ENCODE measurements at places on chromosomes 12 and 14.
A peak's percentile ranks its signal among the peaks of the same experiment; 100 is the strongest.

- H3K4me3 ChIP-seq, result no peak overlapping the region
- no peaks in the 10 kb centered on the region for H3K4me1 ChIP-seq
These were observed 84.7 kb upstream of the VASH1 start for GRCh38 chr14:76676539-76676938.

DNA sequence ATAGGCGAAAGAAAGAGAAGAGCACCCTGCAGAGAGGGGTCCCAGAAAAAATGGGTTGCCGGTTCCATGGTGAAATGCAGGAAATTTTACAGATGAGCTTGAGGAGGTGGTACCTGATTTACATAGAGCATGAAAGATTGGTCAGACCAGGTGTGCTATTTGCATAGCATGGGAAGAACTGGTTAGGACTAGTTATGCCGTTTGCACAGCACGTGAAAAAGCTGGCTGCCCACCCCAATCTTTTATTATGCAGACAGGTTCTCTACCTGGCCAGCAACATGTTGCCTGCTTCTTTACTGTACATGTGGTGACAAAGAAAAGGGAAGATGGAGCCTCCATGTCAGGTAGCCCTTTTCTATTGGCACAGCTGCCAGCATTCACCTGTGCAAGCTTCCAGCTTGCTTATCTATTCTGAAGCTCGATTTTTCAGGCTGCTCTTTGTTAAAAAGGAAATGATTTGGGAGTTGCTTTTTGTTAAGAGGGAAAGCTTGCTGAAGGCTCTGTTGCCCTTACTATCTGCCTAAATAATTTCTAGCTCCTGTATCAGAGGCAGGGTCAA is 62.9 kb upstream of the ELK3 start:
- no peak overlapping the region for H3K4me3 ChIP-seq

- no peak for DNase-seq
- H3K27ac ChIP-seq, result no peak overlapping the region
- H3K4me3 ChIP-seq, result no peak overlapping the region
- peaks cover 30% of the 10 kb centered on the region for H3K27me3 ChIP-seq
- peaks cover 5% of the 10 kb centered on the region for H3K4me1 ChIP-seq
These were observed 735 bp upstream of the OTX2 start for GRCh38 chr14:56810836-56811592.

GRCh38 chr14:38150075-38150474 is 57.6 kb upstream of the SSTR1 start:
- no peak overlapping the region for H3K27ac ChIP-seq
- no peaks in the 10 kb centered on the region for H3K36me3 ChIP-seq
- no peaks in the 10 kb centered on the region for H3K4me1 ChIP-seq
- no peak for DNase-seq
- no peaks in the 10 kb centered on the region for H3K27me3 ChIP-seq

DNA sequence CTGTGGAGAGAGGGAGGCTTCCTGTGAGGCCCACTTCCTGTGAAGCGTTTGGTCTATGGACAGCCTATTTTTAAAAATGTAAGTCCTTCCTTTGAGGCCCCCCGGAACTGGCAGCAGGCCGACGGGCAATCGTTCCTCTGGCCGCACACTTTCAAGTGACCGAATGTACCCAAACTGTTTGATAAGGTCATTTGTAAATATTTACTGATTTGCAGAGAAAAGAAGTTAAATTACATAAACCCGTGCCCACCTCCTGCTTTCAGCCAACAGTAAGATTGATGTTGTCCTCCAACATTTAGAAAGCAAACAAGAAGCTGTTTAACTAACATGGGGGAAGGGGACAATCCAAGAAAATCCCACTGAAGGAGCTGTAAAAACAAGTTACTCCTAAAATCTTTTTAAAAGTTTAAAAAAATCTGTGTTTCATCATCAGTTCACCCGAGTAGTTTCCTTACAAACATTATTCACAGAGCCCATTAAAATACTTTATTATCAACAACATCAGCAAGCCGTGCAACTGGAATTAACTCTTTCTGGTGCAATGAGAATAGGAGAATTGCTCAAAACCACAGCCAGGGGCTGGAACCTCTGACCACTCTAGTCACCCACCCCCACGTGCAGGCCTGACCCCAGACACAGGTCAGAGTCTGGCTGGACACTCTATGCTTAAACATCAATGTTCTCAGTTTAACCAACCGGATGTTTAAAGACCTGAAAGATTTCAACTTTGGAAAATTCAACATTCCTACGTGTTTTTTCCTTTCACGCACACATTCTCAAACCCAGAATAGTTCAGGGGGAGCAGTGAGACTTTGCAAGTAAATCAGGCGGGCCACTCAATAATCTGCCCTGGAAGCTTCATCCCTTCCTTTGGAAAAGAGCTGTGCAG is 65.3 kb downstream of the FOXN3 start:
- H3K36me3 ChIP-seq, result peaks cover 8% of the 10 kb centered on the region
- DNase-seq, result no peak
- peak overlapping the region; percentile 51 for H3K4me3 ChIP-seq
- peaks cover 28% of the 10 kb centered on the region for H3K4me1 ChIP-seq
- peak overlapping the region; percentile 50 for H3K27ac ChIP-seq
- H3K27me3 ChIP-seq, result no peaks in the 10 kb centered on the region

DNA sequence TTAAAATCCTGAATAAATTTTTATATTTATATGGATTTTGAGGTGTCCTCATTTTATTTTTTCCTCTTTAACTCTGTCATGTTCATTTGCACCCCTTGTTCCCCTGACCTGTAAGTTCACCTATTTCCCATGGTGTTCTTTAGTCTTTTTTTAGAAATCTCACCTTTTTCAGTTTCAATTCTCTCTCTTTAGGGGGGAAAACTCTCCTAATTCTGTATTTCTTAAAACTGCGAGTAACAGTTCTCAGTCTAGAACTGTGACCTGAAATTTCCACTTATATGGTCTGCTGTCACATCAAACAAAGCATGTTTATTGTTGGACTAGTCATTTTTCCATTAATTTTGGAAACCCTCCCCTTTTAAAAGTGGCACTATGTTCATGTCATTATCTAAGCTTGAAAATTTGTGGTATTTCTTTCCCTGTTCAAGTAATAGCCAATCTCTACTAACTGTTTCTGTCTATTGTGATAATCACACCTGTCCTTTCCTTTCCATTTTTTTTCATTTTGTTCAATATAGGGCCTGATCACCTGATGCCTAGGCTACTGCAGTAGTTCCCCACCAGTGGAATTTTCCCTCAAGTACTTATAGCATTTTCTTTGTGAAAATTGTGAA is 14.0 kb upstream of the FBXO33 start:
- DNase-seq, result no peak
- H3K27me3 ChIP-seq, result no peaks in the 10 kb centered on the region
- no peaks in the 10 kb centered on the region for H3K4me1 ChIP-seq
- no peak overlapping the region for H3K4me3 ChIP-seq
- no peak overlapping the region for H3K27ac ChIP-seq
- H3K36me3 ChIP-seq, result no peaks in the 10 kb centered on the region

GRCh38 chr12:110266980-110267620 is 13.9 kb upstream of the ATP2A2 start:
- DNase-seq, result no peak
- no peak overlapping the region for H3K27ac ChIP-seq
- no peak overlapping the region for H3K4me3 ChIP-seq
- no peaks in the 10 kb centered on the region for H3K36me3 ChIP-seq

DNA sequence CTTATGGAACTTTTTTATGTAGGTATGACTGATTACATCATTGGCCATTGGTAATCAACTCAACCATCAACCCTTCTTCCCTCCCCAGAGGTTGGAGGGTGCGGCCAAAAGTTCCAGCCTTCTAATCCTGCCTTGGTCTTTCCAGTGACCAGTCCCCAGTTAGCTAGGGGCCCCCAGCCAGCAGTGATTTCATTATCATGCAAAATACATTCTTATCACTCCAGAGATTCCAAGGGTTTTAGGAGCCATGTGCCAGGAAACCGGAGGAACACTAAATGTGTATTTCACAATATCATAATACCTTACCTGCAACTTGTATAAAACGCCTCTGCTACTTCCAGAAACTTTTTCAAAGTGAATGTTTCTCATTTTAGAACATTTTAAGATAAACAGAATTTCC is 181.5 kb upstream of the PELI2 start:
- no peaks in the 10 kb centered on the region for H3K4me1 ChIP-seq
- H3K36me3 ChIP-seq, result no peaks in the 10 kb centered on the region
- peaks cover 5% of the 10 kb centered on the region for H3K27me3 ChIP-seq
- H3K4me3 ChIP-seq, result no peak overlapping the region

- H3K27ac ChIP-seq, result no peak overlapping the region
- no peak for DNase-seq
- no peaks in the 10 kb centered on the region for H3K36me3 ChIP-seq
- H3K4me1 ChIP-seq, result no peaks in the 10 kb centered on the region
These were observed 1133.2 kb upstream of the TMEM132C start for GRCh38 chr12:127133675-127134335.

GRCh38 chr14:54226103-54226502 is 170.7 kb upstream of the CDKN3 start:
- no peak overlapping the region for H3K4me3 ChIP-seq
- no peaks in the 10 kb centered on the region for H3K4me1 ChIP-seq
- H3K27ac ChIP-seq, result no peak overlapping the region
- peaks cover 4% of the 10 kb centered on the region for H3K27me3 ChIP-seq
- DNase-seq, result no peak
- no peaks in the 10 kb centered on the region for H3K36me3 ChIP-seq

DNA sequence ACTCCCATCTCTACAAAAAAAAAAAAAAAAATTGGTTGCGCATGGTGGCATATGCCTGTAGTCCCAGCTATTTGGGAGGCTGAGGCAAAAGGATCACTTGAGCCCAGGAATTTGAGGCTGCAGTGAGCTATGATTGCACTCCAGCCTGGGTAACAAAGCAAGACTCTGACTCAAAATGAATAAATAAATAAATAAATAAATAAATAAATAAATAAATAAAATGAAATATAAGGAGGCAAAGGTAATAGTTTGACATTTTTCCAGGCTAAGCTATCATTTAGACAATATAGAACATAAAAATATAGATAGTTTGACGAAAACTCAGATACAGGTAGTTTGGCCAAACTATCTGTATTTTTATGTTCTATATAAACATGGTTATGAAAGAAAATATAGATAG is 40.5 kb downstream of the ZCRB1 start:
- H3K27me3 ChIP-seq, result peaks cover 15% of the 10 kb centered on the region
- no peaks in the 10 kb centered on the region for H3K4me1 ChIP-seq
- no peak for DNase-seq

DNA sequence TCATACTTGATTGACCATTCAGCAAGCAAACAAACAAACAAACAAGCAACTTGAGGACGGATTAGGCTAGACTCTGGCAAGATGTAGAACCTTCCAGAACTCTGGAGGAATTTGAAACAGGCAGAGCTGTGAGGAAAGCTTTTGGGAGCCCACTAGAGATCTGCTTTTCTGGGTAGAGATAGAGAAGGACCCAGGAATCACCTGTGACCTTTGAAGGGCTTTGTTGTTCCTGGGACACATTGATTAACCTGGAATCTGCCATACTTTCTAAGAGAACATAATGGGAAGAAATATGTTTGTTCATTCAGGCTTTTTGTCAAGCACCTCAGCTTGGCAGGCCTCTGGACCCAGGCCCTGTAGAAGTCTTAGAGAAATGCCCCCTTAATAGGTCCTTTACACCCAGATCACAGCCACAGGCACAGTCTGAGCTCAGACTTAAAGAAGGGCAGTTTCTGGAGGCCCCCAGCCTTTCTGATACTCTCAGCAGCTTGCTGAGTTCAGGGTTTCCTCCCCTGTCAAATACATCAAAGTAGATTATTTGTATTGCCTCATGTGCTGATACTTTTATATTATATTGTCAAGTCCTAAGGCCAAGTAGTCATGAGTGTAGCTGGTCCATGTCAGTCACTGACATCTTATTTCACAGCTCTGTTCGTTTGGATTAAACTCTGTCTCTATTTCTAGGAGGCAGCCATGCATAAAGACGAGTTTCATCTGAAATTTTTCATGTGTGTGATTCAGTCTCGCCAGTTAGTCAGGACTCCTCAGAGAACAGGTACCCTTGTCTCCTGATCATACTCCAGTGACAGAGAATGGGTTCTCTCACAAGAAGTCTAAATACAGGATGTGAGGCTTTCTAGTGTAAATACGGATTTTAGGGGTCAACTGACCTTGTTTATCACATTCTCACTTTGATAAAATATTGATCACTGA is 1.1 kb upstream of the SENP1 start:
- peak overlapping the region; percentile 87 for H3K4me3 ChIP-seq
- DNase-seq, result no peak
- H3K27me3 ChIP-seq, result no peaks in the 10 kb centered on the region
- no peaks in the 10 kb centered on the region for H3K36me3 ChIP-seq
- peak overlapping the region; percentile 96 for H3K27ac ChIP-seq

DNA sequence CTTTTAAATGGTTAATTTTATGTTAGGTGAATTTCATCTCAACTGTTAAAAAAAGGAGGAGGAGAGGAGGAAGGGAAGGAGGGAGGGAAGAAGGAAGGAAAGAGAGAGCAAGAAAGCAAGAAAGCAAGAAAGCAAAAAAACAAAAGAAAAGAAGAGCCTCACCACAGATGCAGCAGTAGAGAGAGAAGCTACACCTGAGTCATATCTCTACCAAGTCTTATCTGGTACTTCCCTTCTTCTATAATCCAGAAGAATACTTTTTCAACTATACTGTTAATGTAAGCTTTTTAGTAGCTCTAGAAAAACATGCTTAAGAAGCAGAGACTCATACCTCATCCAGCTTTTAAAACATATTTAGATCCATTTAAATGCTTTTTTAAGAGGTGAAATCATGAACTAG is 5.6 kb upstream of the IL26 start:
- no peak overlapping the region for H3K4me3 ChIP-seq
- DNase-seq, result no peak
- H3K27ac ChIP-seq, result no peak overlapping the region
- no peaks in the 10 kb centered on the region for H3K36me3 ChIP-seq
- no peaks in the 10 kb centered on the region for H3K27me3 ChIP-seq

GRCh38 chr14:60183138-60183537 is 17.9 kb upstream of the DHRS7 start:
- no peak overlapping the region for H3K4me3 ChIP-seq
- DNase-seq, result no peak
- peaks cover 4% of the 10 kb centered on the region for H3K4me1 ChIP-seq

DNA sequence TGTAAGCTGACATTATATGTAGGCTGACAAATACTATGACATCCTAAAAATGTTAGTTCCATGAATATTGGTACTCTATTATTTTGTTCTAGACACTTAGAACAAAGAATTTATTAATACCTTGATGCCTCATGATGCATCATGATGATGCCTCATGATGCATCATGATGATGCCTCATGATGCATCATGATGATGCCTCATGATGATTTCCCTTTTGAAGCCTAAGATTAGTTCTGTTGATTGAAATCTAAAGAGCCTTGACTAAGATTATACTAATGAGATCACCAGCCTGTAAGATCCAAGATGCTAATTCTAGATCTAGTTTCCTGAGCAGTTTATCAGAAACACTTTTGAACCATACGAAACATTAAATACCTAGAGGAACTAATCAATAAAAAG is 4.6 kb upstream of the CEP128 start:
- H3K4me1 ChIP-seq, result peaks cover 8% of the 10 kb centered on the region
- H3K4me3 ChIP-seq, result no peak overlapping the region
- no peaks in the 10 kb centered on the region for H3K36me3 ChIP-seq
- no peak overlapping the region for H3K27ac ChIP-seq

GRCh38 chr12:65916991-65917695 is 92.9 kb downstream of the HMGA2 start:
- no peaks in the 10 kb centered on the region for H3K36me3 ChIP-seq
- H3K4me1 ChIP-seq, result no peaks in the 10 kb centered on the region
- H3K4me3 ChIP-seq, result no peak overlapping the region
- DNase-seq, result no peak

All from T-cell (primary cell).